ENCODE measurements at places on chromosomes 6 and 20.
A peak's percentile ranks its signal among the peaks of the same experiment; 100 is the strongest.

DNA sequence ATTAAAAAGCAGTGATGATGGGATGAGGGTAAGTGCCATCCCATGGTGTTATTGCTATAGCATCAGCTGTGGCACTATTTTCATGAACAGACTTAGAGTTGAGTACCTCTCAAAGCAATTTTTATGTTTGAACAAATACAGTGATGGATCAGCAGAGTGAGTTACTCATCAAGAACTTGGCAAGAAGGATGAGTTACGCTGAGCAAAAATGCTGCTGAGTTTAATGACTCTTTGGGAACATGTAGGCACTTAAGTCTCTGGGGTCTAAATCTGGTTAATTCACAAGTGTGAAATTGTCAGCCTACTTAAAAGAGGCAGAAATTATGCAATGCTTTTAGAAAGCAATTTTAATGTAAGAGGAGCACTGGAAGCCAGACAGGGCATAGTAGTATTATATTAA is 78.5 kb upstream of the AHI1 start:
- DNase-seq: no peak

DNA sequence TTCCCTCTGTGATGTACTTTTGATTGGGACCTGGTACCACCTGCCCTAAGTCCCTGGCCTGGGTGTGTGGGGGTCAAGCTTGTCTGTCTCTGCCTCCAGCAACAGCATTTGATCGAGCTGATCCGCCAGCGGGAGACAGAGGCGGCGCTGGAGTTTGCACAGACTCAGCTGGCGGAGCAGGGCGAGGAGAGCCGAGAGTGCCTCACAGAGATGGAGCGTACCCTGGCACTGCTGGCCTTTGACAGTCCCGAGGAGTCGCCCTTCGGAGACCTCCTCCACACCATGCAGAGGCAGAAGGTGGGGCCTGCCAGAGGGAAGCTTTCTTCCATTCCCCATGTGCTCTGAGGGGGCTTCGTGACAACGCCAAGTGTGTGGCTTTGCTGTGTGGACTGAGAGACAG is 5.4 kb downstream of the GID8 start:
- no peak for DNase-seq

GRCh38 chr6:116616737-116617053 is 416 bp downstream of the RSPH4A start:
- DNase-seq: no peak

DNA sequence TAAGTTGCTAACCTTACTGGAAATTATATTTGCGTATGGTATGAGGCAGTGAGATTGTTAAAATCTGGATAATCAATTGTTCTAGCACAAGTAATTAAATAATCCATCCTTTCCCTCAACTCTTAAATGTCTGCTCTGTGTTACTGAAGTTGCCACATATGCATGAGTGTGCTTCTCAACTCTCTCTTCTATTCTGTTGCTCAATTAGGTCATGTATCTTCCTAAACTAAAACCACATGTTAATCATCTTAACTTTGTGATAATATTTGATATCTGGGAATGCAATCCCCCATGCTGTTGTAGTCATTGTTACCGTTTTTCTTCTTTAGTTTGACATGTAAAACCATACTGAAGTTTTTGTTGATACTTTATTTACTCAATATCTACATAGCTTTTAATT is 63.5 kb upstream of the STMND1 start:
- no peak for DNase-seq

- DNase-seq: peak; percentile 4
Measured at GRCh38 chr6:160261991-160262680, 3.5 kb upstream of the SLC22A2 start.

DNA sequence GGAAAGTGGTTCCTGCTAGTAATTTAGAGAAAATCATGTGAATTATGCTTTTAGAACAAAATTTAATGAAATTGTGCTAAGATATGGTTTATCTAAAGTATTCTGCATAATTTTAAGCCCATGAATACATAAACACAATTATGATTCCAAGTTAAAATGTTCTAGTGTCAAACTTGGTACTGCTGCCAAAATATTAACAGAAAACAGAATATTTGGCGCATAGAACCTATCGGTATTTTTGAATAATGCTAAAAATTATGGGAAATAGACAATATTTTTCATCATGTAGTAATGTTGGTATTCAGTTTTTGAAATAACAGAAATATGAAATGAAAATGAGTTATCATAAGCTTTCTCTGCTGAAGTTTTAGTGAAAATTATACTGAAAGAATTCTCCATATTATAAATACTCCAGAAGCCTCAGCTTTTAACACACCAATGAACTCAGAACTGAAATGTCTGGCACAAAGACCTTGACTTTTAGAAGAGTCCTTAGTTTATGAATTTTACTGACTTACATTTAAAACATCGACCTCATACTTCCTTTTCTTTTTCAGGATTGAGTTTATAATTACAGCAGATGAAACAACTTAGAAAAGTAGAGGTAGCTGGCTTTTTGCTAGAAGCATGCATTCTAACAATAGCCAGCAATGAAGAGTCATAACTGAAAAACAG is 1192.3 kb upstream of the GJE1 start:
- no peak for DNase-seq

GRCh38 chr20:9576695-9577094 is 62.3 kb downstream of the LAMP5 start:
- DNase-seq: no peak

DNA sequence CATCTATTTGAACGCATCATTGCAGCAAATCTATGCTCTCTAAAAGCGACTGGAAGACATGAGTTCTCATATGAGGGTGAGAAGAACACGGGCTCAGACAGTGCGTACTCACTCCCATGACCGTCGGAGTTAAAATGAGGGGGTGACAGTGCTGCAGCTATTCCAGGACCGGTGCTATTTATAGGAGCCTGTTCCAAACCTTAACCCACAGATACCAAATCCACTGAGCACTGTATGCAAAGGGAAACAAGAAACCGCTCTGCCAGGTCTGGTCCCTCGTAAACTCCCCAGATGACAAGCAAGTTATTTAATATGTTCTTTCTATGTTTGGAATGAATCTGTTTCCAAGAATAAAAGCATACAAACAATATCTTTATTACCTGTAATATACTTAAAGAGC is 22.9 kb downstream of the PPP1R3G start:
- DNase-seq: no peak

DNA sequence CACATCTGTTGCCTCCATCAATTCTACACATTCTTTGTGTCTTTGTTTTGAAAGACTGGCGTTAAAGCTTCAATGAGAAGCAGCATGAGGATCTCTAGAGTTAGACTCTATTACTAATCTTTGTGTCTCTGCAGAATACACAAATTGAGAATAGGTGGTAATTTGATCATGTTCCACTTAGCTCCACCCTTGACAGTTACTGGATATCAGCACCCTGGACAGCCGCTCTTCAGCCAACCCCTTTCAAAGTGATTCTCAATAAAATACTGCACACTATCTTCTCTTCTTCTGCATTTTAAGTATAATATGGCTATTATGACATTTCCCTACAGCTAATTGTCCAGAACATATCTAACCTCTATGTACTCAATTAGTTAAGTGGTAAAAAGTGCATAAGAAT is 54.3 kb upstream of the CNR1 start:
- DNase-seq: no peak

DNA sequence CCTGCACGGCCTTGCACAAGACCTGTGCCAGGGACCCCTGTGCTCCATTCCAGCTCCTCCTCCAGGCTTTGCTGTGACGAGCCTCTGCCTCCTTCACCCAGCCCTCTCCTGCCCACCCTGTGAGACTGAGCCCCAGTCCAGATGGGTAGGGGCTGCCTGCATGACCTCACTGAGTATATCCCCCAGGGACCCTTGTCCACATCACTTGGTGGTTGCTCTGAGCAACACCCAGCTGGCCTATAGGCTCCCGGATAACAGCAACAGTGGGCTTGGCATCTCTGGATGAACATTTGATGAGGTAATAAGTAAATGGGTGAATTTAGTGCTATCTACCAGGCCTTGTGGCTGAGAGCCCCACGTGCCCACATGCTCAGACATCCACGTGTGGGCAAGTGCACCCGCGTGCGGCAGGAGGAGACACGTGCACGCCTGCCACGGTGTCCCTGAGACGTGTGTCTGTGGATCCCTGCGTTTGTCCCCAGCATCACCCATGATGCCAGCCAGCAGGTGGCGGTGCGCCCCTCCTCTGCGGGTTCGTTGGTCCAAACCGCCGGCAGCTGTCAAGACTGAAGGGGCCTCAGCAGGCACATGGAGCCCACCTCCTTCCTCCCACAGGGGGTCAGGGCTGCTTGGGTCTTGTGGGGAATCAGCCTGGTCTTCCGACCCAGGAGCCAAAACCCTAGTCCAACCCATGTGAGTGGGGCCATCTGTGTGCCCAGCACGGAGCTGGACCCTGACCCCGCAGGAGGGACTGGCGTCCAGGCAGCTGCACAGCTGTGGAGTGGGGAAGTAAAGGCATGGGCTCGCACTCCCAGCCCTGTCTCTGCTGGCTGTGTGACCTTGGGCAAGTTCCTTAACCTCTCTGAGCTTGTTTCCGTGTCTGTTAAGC is 45.9 kb downstream of the FGD2 start:
- peak; percentile 84 for DNase-seq

GRCh38 chr6:83510791-83511190 is 1.5 kb upstream of the PRSS35 start:
- no peak for DNase-seq
